ENCODE measurements at places on chromosomes 3 and 15.

GRCh38 chr15:64001148-64001547, 45.1 kb downstream of the DAPK2 start:
- DNase-seq, result no peak

DNA sequence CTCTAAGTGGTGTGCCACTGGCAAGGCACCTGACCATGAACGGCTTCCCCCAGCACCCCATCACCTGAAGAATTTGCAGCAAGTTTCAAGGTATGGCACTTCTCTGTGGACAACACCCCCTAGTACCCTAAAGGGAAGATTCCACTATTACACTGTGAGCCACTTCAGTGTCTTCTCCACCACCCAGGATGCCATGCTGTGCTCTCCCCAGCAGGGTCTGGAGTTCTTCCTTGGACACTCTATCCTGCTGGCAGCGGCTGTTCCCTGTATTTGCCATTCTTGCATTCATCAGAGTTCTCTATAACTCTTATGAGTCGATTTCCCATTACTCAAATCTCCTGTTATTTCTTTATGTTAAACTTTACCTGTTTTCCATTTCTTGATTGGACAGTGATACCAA, 33.9 kb upstream of the RNU6-1 start:
- DNase-seq, result no peak

- peak; percentile 65 for DNase-seq
Measured at GRCh38 chr15:90603893-90604292, 74.2 kb downstream of the CRTC3 start.

DNA sequence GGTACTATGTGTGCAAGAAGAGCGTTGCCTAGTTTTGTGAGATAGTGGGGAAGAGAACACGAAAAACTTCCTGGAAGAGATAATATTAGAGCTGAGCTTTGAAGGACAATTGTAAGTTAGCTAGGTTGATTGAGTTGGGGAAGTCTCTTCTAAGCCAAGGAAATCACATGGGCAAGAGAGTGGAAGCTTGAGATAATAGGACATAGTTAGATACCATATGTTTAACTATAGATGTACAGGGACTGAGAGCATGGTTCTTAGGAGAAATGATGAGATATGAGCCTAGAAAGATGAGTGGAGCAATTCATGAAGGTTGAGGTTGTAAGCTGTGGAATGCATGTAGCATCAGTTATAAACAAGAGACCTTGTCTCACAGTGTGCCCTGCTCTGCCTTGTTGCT, 30.1 kb upstream of the AQP9 start:
- DNase-seq, result no peak

GRCh38 chr15:55254916-55255679, 34.5 kb downstream of the RAB27A start:
- DNase-seq, result no peak

DNA sequence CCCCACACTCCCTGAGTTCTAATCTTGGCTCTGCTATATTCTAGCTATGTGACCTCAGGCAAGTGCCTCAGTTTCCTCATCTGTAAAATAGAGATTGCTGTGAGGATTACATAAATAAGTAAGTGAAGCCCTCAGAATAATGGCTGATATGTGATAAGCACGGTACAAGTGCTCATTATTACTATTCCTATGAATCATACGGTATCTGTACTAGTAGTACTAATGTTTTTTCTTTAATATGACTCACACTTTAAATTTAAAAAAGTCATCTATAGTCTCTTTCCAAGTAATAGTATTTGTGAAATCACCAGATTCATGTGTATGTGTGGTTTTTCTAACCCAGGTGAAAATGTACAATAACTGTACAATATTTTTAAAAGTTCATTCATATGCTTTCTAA, 58.7 kb downstream of the CLDN11 start:
- no peak for DNase-seq

DNA sequence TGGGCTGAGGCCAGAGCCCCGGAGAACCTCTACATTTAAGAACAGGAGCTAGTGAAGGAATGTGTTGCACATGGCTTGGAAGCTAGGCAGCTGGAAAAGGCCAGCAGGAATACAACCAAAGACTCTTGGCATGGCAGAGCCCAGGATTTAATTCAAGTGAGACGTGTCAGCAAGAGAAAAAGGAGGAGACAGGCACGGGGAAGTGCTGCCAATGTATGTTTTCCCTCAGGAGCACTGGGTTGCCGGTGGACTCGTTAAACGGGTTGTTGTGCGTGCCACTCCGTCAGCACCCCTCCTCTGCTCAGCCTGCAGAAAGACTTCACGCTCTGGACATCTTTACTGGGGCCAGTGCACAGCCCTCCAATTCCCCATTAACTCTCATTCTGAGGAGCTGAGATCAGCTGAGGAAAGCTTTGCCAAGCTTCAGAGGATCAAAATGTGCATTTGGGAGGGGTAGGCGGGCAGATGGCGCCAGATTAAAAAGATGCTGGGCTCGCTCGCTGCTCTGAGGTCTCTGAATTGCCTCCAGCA, 103.7 kb downstream of the PDZRN3 start:
- DNase-seq, result peak; percentile 61

DNA sequence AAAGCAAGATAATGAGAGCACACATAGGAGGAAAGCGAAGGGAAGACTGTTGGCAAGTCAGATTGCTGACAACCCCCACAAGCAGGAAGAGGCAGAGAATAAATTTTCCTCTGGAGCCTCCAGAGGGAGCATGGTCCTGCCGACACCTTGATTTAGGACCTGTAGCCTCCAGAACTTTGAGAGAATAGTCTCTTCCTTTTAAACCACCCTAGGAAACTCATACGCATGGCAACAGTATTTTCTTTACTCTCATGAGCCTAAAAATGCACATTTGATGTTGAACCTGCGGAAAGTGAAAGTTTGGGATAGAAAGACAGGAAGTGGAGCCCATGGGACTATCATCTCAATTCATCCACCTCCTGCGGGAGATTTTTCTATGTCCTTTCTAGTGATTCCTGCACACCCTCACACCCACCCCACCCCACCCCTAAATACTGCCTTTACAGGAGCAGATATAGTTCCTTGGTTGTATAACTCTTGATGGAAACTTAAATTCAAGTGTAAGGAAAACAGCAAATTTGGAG, 116.7 kb upstream of the LPP start:
- DNase-seq, result peak; percentile 30

GRCh38 chr3:45964139-45964538, 20.9 kb downstream of the CXCR6 start:
- no peak for DNase-seq

GRCh38 chr3:174436367-174436766, 422.8 kb upstream of the NAALADL2 start:
- DNase-seq, result no peak

- peak; percentile 71 for DNase-seq
Measured at GRCh38 chr15:75672646-75673425, 25.1 kb downstream of the SNX33 start.

- no peak for DNase-seq
Measured at GRCh38 chr15:52291204-52291603, 4.4 kb downstream of the MYO5C start.

- DNase-seq, result no peak
Measured at GRCh38 chr3:53147903-53148400, 13.1 kb upstream of the PRKCD start.

- DNase-seq, result no peak
Measured at GRCh38 chr3:185070491-185071286, 82.2 kb downstream of the C3orf70 start.

- no peak for DNase-seq
Measured at GRCh38 chr15:86892774-86893449, 813.2 kb downstream of the AGBL1 start.

- peak; percentile 12 for DNase-seq
Measured at GRCh38 chr15:25169318-25169717, 214.5 kb downstream of the SNRPN start.

DNA sequence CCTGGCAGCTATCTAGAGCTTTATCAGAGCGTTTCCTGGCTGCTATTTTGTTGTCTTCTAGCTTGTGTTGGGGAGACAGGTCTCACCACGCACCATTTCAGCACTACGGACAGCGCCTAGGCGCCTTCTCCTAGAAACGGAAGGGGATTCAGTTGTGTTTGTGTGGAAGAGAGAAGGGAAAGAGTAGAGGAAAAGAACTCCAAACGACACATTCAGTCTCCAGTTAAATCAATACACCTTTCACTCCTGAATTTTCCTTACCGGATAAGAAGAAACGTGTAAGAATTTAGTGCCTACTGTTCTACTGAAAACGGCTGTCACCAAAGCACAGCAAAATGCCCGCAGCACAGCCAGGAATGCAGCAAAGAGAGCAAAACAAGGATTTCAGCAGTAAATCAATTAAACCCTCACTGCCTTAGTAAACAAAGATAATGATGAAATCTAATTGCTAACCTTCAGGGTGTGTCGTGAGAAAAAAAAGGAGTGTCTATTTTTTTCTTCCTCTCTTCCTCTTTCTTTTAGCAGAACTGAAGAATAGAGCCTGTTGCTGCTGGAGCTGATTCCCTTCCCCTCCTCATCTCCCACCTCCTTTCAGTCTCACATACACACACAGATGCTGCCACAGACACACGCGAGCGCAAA, 412 bp upstream of the CTXN2 start:
- DNase-seq, result peak; percentile 76

GRCh38 chr3:35201211-35201610, 438.1 kb upstream of the ARPP21 start:
- no peak for DNase-seq

GRCh38 chr3:35970793-35971192, 331.5 kb downstream of the ARPP21 start:
- no peak for DNase-seq

- DNase-seq, result no peak
Measured at GRCh38 chr15:40239404-40239692, 485 bp downstream of the PAK6 start.

- DNase-seq, result no peak
Measured at GRCh38 chr3:9161298-9161697, 88.1 kb downstream of the SRGAP3 start.

All from left ventricle myocardium superior (tissue), 1 donor.